ENCODE measurements at places on chromosomes 6 and 20.

- no peak for DNase-seq
These were observed 167.0 kb downstream of the NFATC2 start for GRCh38 chr20:51375561-51375960.

- no peak for DNase-seq
These were observed 56.4 kb upstream of the RPS6KA2 start for GRCh38 chr6:166683477-166683876.

GRCh38 chr20:25058847-25059810 lies 1.2 kb upstream of the ACSS1 start:
- DNase-seq = no peak

- DNase-seq = no peak
These were observed 291.4 kb downstream of the CENPW start for GRCh38 chr6:126631363-126631762.

GRCh38 chr20:5078399-5078958 lies 41.3 kb downstream of the PCNA start:
- peak; percentile 84 for DNase-seq

DNA sequence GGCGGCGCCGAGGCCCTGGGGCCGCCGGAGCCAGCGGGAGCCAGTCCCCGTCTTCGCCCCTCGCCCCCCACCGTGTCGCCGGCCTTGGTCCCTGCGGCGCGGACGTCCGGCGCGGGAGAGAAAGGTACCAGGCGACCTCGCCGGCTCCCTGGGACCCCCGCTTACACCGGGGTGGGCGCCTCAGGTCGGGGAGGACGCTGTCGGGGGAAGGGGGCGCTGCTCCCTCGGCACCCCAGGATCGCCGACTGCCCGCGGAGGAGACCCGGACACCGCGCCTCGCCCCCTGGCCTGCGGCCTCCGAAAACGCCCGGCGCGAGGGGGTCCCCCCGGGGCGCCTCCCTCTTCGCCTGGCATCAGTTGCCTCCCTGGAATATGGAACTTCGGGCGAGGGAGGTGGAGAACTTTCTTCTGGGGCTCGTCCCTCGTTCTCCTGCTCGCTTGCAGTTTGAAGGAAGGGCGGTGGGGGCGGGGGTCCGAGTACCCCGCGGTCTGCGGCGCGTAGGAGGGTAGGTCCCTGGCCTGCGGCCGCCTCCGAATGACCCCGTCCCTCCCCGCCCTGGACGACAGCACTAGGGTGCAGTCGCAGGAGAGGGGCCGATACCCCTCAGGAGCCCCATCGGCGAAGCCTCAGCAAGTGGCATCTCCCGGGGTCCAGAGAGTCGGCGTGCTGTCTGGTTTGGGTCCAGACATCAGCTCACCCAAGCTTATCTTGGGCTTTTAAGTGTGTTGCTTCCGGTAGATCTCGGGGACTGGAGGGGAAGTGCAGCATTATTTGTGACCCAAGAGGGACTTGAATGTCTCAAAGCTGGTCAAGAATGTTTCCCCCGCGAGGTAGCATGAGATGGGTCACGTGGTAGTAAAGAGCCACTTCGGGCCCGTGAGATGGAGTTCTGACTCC lies 549 bp downstream of the ANKRD6 start:
- peak; percentile 45 for DNase-seq

DNA sequence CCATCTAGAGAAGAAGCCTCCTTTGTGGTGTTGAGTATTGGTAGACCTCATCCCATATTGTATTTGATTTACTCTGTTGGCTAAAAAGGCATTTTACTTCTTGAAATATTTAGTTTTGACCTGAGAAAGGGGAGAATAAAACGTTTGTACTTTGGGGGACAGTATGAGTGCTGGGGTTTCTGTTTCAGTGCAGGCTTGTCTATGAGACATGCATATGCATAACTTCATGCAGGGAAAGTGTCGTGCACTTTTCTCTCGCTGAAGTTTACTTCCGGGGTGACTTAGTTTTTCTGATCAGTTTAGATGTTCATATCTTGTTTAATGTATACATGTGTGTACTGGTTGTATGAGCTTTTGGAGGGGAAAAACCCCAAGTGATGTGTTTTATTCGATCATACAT lies 59.5 kb downstream of the UTRN start:
- DNase-seq = peak; percentile 65

DNA sequence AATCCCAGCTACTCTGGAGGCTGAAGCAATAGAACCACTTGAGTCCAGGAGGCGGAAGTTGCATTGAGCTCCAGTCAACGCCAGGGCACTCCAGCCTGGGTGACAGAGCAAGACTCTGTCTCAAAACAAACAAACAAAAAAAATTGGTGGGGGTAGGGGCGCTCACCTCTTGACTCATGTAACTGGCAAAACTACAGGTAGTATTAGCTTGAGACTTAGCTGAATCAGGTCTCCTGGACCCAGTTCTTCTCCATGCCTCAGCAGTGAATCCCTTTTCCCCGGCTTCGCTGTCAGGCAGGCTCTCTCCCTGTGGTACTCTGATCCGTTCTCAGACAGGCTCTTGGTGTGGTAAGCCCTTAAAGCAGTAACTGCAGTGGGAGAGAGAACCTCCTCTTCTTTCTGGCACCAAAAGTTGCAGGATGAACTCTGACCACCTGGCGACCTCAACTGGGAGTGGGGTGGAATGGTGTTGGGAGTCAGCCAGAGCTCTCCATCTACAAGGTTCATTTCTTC lies 12.9 kb downstream of the SLC9A8 start:
- no peak for DNase-seq

GRCh38 chr6:5280920-5281319 lies 19.6 kb downstream of the FARS2 start:
- no peak for DNase-seq

- DNase-seq = no peak
These were observed 306.5 kb downstream of the C6orf118 start for GRCh38 chr6:165002866-165003265.

DNA sequence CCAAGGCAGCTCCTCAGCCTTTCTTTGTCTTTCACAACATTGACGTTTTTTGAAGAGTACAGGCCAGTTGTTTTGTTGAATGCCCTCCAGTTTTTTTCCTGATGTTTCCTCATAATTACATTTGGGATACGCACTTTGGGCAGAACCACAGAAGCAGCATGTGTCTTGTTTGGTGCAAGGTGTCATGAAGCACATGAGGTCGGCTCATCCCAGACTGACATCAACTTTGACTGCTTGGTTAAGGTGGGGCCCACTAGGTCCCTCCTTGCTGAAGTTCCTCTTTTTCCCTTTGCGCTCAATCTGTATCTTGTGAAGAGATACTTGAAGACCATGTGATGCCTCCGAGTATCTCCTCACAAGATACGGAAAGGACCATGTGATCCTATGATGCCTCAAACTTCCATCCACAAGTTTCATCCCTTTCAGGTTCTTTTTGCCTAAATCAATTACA lies 10.5 kb downstream of the SNAI1 start:
- DNase-seq = no peak

DNA sequence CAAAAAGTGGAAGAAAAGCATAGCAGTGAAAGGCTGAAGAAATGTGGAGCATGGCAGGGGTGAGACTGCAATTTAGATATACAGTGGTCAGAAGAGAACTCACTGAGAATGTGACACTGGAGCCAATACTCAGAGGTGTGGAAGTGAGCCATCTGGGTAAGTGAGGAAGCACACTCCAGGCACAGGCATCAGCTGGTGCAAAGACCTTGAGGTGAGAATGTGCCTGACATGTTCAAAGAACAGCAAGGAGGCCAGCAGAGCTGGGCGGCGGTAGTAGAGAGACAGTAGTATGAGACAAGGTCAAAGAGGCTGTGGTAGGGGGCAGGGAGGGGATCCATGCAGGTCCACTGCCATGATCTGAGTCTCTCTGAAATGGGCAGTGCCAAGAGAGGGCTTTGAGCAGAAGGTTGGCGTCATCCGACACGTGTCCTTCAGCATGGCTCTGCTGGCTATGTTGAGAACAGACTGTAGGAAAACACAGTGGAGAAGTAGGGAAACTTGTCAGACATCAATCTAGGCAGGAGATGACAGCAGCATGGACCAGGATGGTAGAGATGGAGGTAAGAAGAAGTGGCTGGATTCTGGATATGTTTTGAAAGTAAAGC lies 84.4 kb downstream of the PLCG1 start:
- DNase-seq = no peak

- DNase-seq = no peak
These were observed 3.2 kb downstream of the TXLNB start for GRCh38 chr6:139288496-139289040.

GRCh38 chr20:32289661-32290431 lies 12.4 kb downstream of the KIF3B start:
- no peak for DNase-seq

- DNase-seq = no peak
These were observed 54.9 kb downstream of the CEP162 start for GRCh38 chr6:84172574-84172973.

DNA sequence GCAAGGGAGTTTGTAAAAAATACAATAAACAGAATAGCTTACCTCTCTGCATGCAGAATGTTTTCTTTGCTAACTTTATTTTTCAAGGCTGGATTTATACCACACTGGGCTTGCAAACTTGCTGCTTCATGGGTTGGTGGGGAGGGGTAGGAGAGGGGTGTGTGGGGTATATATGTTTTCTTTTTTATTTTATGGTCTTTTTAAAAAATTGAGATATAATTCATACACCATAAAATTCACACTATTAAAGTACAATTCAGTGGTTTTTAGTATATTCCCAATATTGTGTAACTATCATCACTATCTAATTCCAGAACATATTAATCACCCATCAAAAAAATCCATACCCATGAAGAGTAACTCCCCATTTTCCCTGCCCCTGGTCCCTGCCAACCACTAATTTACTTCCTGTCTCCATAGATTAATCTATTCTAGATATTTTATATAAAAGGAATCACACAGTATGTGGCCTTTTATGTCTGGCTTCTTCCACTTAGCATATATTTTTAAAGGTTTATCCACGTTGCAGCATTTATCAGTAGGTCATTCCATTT lies 14.3 kb upstream of the TRPC4AP start:
- no peak for DNase-seq

DNA sequence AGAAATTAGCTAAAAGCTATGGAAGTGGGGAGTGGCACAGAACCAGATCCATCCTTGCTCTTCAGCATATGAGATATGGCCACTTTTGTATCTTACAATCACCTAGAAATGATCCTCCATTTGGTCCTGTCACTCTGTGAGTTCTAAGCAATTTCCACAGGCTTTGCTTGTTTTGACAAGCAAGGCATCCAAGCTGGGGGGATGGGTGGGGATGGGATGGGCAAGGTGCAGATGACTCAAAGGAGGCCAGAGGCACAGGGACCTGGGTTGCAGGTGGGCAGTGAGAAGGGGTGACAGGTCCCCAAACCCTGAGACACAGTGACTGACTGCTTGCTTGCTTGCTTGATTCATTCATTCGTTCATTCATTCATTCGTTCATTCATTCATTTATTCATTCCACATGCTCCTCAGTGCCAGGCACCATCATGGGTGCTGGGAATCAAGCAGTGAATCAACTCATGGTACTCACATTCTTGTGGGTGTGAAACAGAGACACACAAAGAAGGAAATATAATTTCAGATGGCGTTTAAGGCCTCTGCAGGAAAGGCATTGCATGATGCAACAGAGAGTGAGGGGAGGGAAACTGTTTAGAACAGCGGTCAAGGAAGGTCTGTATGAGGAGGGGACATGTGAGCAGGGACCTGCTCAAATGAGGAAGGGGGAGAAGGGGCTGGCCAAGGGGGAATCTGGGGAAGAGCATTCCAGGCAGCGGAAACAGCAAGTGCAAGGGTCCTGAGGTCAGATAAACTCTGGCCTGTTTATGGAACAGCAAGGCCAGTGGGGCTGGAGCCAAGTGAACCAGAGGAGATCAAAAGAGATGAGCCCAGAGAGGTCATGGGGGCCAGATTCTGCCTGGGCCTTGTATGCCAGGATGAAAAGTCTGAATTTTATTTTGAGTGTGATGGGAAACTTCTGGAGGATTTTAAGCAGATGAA lies 3.4 kb downstream of the KCNB1 start:
- no peak for DNase-seq

DNA sequence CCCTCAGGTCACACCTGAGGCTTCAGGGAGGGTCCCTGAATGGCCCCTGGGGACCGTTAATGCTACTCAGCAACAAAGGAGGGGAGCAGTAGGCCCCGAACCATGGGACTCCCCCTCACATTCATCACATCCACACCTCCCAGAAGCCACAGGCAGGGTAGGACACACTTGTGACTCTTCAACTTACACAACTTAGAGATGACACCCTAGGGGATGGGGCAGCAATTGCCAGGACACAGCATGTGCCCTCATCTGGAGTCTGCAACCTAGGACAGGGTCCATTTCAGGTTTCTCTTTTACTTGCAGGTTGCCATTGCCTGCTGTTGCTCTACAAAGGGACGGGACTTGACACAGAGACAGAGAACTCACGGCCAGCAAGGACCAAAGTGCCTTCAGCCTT lies 770 bp downstream of the ULBP3 start:
- no peak for DNase-seq

DNA sequence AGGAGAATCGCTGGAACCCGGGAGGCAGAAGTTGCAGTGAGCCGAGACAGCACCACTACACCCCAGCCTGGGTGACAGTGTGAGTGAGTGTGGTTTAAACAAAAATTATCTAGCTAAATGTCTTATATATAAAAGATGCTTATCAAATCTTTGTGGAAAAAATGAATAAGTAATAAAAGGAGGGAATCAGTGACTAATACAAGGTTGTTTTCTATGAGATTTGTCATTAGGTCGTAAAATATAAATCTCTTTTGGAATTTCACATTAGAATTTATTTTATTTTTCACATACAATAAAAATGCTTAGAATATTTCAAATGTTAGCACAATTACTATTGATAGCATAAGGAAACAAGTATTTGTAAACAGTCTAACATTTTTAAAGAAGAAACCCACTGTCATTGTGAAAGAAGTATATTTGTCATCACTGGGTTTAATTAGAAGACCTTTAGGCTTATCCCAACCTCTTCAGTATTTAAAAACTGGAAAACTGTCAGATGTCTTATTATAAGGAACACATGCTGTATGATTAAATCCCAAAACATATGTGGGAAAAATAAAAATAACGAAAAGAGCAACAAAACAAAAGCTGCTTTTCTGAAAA lies 47.1 kb downstream of the ASCC3 start:
- no peak for DNase-seq

DNA sequence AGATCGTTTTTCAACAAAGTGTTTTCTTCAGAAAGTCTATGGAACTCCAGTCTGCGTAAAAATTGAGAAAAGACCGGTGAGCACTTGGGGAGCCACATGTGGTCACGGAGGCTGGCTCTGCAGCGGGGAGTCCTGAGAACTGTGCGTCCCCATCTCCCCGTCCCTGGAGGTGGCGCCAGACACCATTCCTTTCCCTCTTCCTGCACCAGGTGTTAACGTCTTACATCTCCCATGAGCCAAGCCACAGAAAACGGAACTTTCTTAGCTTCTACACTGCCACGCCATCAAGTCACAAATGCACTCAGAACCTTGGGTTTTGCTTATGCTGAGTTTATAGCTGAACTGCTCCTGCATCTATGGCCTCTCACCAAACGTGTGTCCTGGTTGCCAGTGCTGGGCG lies 62.6 kb downstream of the GINS1 start:
- DNase-seq = peak; percentile 48
